ENCODE measurements at places on chromosomes 2 and 18.

- no peak for DNase-seq
These were observed 21.8 kb downstream of the NCOA1 start for GRCh38 chr2:24512831-24513230.

GRCh38 chr2:1082456-1083205, 132.0 kb downstream of the SNTG2 start:
- DNase-seq: no peak

DNA sequence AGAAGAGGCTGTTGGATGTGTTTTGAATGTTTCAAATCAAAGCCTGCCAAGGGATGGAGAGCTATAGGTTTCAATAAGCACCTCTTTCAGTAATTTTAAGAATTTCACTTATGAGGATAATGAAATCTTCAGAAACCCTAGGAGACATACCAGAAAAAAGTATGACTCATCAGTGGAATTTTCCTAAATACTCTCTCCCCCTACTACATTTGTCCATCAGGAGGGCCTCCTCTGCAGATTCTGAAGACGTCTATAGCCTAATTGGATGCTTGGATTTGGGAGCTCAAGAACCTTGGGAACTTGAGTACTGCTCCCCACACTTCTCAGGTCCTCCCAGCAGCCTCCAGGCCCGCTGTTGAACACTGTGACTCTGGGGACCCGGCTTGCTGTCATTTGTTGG, 374.3 kb downstream of the SLC4A3 start:
- DNase-seq: no peak

- no peak for DNase-seq
These were observed 289.5 kb upstream of the SLC14A2 start for GRCh38 chr18:45325778-45326177.

DNA sequence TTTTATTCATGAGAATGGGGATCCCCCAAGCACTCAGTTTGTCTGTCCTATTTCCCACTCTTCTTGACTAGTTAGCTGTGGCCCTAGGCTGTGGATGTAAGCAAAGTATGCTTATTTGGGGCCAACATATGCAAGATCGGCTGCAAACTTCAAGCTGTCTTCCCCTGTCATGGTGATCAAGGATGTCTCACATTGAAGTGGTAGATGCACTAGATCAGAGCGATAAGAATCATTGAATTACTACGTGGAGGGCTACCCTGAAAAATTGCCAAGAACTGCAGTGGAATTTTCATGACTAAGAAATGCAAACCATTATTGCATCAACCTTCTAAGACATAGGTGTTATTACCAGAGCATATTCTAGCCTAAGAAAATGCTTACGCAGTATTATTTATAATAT, 527.4 kb downstream of the RNF144A start:
- DNase-seq: no peak

- no peak for DNase-seq
These were observed 7.6 kb downstream of the CTIF start for GRCh38 chr18:48546396-48546795.
